ENCODE measurements at places on chromosomes 4 and X.
A peak's percentile ranks its signal among the peaks of the same experiment; 100 is the strongest.

DNA sequence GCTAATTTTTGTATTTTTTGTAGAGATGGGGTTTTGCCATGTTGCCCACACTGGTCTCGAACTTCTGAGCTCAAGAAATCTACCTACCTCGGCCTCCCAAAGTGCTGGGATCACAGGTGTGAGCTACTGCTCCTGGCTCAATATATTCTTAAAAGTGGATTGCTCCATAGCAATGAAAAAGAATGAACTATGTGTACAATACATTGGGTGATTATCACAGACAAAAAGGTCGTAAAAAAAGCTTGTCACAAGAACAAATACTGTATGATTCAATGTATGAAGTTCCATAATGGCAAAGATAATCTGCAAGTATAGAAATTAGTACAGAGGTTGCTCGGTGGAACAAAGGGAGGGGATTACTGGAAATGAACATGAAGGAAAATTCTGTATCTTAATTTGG lies 70.7 kb downstream of the REPS2 start:
- DNase-seq: no peak

DNA sequence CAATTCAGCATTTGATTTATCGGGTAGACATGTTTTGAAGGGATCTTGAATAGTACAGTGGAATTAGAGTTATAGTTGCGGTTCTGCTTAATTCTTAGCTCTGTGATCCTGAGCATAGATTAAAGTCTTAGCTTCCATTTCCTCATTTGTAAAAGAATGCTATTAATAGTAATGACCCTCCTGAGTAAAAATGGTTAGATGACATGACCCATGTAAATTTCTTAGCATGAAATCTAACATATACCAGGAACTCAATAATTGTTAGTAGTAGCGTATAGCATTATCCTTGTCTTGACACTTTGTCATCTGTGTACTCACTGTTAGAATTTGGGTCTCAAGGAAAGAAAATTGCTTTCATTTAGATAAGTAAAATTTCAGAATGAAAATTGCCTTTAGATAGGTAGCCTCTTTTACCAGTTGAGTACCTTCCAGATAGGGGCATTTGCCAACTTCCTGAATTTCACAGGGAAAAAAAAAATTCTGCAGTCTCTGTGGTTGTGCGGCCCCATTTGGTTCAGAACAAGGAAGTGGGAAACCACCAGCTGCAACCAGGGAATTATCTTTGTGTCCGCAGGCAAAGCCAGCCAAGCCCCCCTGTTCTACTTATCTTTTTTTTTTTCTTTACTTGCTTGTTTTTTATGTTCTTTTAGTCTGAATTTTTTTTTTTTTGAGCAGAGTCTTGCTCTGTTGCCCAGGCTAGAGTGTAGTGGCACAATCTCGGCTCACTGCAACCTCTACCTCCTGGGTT lies 86.9 kb downstream of the TMEM164 start:
- peak; percentile 82 for DNase-seq

GRCh38 chr4:28772066-28772465 lies 1911.4 kb downstream of the STIM2 start:
- DNase-seq: no peak

- no peak for DNase-seq
Measured at GRCh38 chr4:30434656-30435055, 285.5 kb upstream of the PCDH7 start.

DNA sequence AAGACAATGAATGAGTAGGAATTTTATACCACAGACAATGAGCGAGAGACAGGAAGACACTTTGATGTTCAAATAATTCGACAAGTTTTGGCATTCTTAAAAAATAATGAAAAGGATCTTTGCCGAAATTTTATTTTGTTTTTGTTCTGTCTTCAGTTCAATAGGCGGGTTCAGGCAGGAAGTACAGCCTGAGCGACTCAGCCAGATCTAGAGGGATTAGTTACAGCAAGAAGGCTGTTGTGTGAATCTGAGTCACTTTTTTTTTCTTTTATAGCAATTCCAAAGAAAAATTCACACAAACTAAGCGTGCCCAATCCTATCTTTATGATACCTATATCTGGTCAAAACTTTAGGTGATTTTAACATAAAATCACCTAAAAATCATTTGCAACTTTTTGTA lies 505.4 kb upstream of the FAM241A start:
- no peak for DNase-seq

DNA sequence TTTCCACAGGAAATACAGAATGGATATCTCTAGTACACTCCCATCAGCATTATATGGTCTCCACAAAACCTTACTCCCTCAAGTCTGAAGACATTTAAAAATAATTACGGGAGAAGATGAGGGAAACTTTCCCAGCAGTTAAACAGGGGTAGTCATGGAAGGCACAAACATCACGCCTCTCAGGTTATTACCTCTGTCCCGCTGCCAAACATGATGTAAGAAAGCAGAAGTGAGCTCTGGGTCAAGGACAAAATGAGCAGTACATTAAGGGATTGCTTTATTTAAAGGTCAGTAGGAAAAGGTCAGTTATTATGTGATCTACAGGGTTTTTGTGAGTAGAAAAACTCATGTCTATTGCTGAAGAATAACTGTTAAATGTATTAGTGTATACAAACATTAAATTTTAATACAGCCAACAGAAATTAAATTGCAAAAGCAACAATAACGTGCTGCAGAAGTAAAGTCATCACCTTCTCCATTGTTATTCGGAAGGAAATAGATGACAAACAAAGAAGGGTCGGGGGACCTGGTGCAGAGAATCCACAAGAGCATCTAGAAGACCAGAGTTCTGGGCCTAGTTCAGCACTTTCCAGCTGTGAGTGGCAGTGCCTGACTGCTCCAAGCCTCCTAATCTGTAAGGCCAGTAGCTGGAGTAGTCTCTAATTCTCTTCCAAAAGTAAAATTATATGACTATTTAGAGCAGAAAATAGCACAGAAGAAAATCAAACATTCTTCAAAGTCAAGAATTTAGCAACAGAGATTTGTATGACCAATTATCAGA lies 171.2 kb downstream of the PPP3CA start:
- DNase-seq: no peak

- DNase-seq: peak; percentile 36
Measured at GRCh38 chr4:101279377-101279871, 67.9 kb downstream of the PPP3CA start.

GRCh38 chrX:23911126-23911835 lies 3.5 kb downstream of the CXorf58 start:
- DNase-seq: peak; percentile 53
